CD4-positive, alpha-beta memory T cell (primary cell): ENCODE measurements at places on chromosomes 1 and 21. TPM values are rescaled to one million over a fixed set of nuclear protein-coding genes. Genes with fewer than 3 reads are reported as not detected.

- no peak overlapping the region for H3K4me3 ChIP-seq
- H3K36me3 ChIP-seq: no peaks in the 10 kb centered on the region
- no peak for DNase-seq
- H3K4me1 ChIP-seq: no peaks in the 10 kb centered on the region
Observed at GRCh38 chr1:96931136-96931535, 209.6 kb downstream of the PTBP2 start.

DNA sequence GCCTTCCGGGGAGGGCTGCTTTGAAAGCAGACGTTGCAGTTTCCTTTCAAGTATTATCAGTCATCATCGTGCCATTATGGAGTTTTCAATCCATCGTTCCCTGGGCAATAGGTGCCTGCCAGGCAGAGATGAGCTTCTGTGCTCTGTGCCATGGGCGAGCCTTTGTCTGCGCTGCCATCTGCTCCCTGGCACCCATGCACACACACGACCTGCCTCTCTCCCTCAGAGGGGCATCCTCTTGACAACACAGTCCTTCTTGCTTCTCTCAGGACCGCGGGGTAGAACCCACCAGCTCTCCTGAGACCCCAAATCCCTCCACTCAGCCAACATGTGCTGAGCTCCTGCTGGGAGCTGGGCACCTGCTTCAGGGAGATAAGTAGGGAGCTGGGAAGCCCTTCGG lies 149.3 kb downstream of the HMGB4 start:
- no peaks in the 10 kb centered on the region for H3K4me1 ChIP-seq
- no peaks in the 10 kb centered on the region for H3K27me3 ChIP-seq
- DNase-seq: no peak
- H3K36me3 ChIP-seq: no peaks in the 10 kb centered on the region
- H3K27ac ChIP-seq: no peak overlapping the region
- no peak overlapping the region for H3K4me3 ChIP-seq

DNA sequence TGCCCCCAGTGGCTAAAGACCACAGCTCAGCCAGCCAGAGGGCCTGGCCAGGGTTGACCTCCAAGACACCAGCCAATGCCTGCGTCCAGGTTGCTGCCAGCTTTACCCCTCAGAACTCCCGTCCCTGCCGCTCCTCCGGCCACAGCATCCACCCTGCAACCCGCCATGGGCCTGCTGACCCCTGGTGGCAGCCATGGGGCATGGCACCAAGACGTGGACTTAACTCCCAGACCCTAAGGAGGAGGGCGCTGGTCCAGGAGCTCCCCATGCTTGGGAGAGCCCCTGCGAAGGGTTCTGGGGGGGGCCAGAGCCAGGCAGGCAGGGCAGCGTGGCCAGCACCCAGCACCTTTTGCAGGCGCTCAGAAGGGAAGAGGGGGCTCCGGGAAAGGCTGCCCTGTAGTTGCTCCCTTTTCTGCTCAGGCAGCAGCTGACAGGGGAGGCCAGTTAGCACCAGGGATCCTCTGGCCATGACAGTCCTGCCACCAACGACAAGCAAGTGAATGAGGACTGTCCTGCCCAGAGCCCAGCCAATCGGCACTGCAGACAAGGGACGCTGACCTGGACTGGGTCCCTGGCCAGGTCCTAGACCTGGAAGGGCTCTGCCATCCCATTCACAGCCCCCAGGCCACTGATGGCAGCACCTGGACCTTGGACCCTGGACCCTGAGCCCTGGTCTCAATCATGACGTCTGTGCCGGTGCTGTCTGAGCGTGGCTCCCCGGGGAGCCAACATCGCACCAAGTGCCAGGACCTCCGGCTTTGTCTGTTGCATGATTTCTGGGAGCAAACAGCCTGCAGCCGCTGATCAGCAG lies 246.2 kb downstream of the NPHP4 start:
- H3K4me3 ChIP-seq: no peak overlapping the region
- DNase-seq: peak; percentile 43
- H3K27me3 ChIP-seq: no peaks in the 10 kb centered on the region
- no peak overlapping the region for H3K27ac ChIP-seq
- no peaks in the 10 kb centered on the region for H3K36me3 ChIP-seq

DNA sequence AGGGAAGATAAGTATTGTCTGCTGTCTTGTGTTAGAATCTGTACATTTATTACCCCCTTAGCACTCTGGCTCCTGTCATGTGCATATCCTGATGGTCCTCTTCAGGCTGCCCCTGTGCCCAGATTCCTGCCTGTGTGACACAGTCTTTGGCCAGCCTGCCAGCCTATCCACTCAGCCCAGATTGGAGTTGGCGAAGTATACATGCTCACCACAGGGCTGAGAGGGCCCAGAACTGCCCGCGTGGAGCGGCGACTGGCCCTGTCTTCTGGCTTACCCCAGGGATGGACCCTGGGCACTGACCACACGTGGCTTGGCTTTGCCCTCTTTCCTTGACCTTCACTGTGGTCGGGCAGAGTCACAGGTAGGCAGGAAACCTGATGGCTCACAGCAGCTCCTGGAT lies 11.4 kb downstream of the RNF220 start:
- no peak for DNase-seq
- H3K27ac ChIP-seq: no peak overlapping the region
- H3K4me3 ChIP-seq: no peak overlapping the region
- H3K36me3 ChIP-seq: no peaks in the 10 kb centered on the region
- H3K4me1 ChIP-seq: peaks cover 5% of the 10 kb centered on the region

DNA sequence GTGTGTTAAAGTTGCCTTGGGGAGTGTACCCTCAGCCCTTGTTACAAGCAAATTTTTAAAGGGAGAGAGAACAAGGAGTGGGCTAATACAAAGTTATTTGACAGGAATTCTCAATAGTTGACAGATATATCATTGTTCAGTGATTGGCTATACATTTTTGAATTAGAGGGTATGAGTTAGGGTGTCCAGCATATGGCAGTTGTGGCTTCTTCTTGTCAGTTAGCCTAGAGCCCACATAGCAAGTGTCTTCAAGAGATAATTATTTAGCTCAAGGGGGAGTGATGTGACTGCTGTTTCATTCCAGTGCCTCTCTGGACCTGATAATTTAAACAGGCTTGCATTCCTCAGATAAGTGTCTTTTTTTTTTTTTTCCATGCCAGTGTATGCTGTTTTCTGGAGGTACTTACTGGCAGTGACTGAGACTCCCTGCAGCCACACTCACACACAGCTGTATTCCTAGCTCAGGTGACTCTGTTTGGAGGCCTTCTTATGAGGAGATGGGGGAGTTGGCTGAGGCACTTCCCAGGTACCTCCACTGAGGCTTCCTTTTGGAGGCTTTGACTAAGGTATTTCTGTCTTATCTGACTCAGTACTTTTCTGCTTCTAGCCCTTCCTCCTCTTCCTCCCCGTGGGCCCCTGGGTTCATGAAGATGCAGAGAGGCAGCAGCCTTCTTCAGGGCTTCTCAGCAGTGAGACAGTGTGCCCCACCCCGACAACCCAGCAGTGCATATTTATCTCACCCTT lies 32.3 kb downstream of the IVNS1ABP start:
- H3K4me3 ChIP-seq: no peak overlapping the region
- no peak overlapping the region for H3K27ac ChIP-seq
- no peak for DNase-seq
- no peaks in the 10 kb centered on the region for H3K27me3 ChIP-seq
- no peaks in the 10 kb centered on the region for H3K36me3 ChIP-seq

OR2L3 gene
- 0.17 TPM for total RNA-seq
